ENCODE measurements at places on chromosomes 6 and 20. TPM values are rescaled to one million over a fixed set of nuclear protein-coding genes. Genes with fewer than 3 reads are reported as not detected.

DNA sequence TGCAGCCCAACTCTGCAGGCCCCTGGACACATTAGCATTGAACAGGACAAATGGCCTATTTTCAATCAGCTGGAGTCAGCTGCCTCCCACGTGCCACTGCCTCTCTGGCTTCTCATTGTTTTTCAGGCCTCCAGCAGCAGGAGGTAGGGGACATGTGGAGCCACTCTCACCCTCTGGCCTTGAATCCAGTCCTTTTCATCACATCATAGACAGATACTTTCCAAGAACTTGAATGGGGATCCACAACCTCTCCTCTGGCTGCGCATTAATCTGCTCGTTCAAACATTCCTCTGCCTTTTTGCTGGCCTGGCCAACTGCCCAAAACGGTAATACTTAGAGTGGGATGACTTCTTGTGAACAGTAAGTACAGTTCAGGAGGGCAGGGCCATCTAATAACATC, 592.3 kb downstream of the PKHD1 start:
- DNase-seq: no peak

DNA sequence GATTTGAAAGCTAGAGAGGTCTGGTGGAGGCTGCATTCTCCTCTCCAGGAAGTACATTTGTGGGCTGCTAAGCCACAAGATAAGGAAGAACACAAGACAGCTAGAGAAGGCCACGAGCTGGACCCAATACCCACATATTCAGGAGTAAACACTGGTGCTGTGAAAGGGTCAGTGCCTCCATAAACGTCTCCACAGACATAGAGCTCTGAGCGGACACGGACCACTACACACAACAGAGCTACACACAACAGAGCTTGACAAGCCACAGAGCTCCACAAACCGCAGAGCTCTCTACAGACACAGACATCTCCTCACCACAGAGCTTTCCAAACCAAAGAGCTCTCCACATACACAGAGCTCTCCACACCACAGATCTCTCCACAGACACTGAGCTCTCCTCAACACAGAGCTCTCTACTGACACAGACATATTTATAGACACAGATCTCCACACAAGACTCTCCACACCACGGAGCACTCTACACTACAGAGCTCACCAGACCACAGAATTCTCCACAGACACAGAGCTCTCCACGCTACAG, 51.9 kb downstream of the ERMARD start:
- DNase-seq: no peak

- DNase-seq: no peak
Measured at GRCh38 chr6:81075974-81076373, 676.5 kb downstream of the TENT5A start.

DNA sequence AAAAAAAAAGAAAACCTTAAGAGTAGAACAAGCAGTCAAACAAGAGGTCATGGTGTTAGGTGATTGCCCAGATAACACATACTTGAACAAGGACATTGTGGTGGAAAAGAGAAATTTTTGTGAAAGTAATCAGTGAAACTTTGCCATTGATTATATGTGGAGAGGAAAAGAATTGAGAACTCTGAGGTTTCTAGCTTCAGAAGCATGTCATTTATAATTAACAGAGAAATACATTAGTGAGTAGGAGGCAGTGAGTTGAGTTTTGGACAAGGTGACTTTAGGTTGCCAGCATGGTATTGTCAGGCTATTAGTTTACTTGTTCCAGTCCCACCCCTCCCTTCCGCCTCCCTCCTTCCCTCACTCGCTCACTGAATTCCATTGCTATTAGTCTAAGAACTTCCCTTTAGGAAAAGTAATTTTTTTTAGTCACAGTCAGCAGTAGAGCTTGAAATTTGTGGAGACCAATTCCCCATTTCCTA, 17.2 kb downstream of the TAB2 start:
- no peak for DNase-seq

DNA sequence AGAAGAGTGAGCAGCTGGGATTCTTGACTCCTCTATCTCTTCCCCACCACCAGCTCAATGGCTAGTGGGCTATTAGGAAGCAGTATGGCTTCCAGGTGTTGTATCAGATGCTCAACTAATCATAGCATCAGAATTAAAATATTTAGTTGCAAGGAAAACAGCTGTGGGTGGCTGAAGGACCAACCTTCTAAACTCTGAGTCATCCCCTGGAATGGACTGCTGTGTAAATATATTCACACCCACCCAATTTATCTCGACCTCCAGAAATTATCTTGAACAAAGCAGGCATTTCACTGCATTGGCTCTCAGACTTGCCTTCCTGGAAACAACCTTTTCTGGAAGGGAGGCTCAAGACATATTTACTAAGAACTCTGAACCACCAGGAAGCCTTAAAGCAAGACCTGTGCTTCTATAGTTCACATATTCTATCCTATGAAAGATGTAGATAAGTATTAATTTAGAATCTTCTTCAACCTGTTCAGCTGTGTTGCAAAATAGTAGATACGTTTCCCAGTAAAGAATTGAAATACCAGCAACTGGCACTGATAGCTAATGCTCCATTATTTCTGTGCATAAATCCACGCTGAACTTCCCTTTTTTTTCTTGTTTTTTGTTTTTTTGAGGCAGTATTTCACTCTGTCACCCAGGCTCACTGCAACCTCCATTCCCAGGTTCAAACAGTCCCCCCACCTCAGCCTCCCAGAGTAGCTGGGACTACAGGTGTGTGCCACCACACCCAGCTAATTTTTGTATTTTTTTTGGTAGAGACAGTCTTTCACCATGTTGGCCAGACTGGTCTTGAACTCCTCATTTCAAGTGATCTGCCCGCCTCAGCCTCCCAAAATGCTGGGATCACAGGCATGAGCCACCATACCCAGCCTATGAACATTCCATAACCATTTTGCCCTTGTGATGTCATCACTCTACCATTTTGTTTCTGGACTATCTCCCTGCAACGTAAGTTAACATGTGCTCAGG, 56.9 kb upstream of the CD2AP start:
- DNase-seq: no peak

DNA sequence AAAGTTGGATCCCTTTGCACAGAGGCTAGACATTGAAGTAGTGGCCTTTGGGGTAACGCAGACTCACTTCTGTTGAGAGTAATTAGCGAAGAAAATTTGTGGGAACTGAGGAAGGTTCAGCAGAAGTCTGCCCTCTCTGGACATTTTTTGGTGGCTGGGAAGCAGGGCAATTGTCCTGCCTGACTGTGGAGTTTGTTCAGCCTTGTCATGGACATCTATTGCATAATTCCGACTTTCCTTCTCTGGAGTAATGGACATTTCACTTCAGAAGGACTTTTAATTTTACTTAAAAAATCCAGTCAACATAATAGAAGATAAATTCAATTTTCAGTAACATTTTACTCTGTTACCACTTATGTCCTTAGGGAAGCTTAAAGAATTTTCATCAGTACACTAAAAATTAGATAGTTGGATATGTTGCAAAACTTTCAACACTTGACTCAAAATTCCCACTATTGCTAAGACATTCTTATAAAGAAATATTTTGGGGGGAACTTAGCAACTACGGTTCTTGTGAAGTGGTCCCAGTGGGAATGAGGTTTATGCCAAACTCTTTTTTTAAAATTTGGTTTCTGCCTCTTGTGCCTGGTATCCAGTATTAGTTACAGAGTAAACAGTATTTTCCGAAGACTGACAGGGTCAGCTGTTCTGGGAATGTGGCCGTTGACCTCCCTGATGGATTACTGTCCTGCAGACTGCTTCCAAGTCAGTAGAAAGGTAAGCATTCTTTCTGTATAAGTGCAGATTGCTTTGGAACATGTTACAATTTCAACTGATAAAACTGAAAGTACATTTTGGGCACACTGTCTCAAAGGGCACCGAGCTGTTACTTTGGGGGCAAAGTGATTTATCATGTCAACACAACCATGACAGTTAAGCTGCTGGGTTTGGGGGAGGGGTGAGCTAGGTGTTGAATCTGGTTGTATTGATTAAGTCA, 100.6 kb upstream of the MLIP start:
- DNase-seq: no peak

DNA sequence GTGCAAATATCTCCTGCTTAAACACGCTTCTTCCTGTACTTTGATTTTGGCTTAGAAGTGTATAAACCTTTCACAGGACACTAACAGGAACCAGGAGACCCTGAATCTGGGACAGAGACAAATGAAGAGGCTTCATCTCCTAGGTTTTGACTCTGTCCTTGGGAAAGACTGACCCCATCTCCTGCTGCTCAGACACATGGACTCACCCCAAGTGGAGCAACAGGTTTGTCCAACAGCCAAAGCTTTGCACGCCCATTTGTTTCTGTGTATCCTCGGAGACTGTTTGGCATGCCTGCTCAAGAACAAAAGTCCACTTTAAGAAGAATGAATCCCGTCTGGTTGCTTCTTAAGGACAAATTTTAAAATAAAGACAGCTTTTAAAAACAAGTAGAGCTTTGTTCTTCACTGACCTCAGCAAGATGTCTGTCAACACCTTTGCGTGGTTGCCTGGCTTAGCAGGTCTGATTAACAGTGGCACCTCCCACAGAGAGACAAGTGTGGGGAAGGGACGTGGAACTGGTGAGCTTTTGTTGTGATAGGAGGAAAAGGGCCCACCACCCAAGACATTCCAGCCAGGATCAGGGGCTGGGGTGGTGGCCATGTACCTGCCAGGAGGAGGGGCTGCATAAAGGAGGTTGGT, 202.6 kb downstream of the SOD2 start:
- DNase-seq: no peak

DNA sequence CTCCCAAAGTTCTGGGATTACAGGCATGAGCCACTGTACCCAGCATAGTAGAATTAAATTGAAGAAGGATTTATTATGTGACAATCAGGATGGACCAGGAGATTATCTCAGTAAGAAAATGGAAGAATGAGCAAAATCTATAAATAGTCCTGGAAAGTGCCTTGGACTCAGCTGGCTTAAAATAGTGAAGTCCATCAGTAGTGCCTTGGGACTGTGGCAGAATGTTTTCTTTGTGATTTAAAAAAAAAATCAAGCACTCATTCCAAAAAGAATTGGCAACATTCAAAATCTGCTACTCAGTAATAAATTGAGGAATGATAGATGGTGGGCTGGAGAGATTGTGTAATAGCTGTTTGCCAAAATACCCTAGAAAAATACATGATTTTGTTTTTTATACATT, 37.0 kb upstream of the MAS1 start:
- no peak for DNase-seq

GRCh38 chr6:43948527-43949485, 178.4 kb downstream of the MRPL14 start:
- DNase-seq: no peak

DNA sequence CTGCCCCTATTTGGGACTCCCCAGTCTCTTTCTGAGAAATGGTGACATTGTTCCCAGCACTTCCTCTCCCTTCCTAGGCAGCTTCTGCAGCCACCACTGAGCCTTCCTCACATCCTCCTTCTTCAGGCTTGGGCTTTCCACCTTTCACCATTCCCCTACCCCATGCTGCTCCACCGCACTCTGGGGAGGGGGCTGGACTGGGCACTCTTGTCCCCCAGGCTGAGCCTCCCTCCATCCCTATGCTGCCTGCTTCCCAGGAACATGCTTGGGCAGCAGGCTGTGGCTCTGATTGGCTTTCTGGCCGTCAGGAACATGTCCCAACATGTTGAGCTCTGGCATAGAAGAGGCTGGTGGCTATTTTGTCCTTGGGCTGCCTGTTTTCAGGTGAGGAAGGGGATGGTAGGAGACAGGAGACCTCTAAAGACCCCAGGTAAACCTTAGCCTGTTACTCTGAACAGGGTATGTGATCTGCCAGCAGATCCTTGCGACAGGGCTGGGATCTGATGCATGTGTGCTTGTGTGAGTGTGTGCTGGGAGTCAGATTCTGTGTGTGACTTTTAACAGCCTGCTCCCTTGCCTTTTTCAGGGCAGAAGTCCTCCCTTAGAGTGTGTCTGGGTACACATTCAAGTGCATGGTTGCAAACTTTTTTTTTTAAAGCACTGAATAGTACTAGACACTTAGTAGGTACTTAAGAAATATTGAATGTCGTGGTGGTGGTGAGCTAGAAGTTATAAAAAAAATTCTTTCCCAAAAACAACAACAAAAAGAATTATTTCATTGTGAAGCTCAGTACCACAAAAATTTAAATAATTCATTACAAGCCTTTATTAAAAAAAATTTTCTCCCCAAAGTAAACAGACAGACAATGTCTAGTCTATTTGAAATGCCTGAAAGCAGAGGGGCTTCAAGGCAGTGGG, 2.1 kb upstream of the CDKN1A start:
- DNase-seq: no peak

DNA sequence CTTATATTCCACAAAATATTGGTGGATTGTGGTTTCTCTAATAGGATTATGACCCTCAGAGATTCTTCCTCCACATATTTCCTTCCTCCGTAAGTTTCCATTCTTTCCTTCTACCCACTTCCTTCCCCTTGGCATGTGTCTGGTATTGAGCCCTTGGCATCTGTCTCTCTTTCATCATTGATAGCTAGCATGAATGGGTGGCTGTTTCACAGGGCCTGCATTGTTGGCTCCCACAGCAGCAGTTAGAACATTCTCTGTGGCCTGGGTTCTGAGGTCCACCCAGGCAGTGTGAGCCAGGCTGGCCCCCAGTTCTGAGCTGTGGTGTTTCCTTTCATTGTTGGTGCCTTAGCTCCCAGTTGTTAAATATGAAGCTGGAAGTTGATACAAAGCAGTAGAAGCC, 125.3 kb downstream of the ANKS1A start:
- DNase-seq: no peak

GRCh38 chr20:46936415-46937156, 41.9 kb downstream of the EYA2 start:
- no peak for DNase-seq

DNA sequence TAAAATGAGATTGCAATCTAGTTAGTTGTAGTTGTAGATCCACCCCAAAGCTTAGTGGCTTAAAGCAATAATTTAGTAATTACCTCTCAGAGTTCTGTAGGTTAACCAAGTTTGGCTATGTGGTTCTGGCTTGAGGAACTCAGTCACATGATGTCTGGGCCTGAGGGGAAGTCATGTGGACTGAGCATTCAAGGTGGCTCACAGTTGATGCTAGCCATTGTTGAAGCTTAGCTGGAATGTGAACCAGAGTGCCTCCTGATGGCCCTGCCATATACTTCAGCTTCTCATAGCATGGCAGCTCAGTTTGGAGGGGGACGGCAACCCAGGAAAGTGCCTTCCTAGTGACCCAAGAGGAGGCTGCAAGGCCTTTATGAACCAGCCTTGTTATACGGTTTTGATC, 263.2 kb upstream of the RNF217 start:
- DNase-seq: no peak

The MATN4 gene
- not detected for total RNA-seq

The HSPA1L gene
- 2.4 TPM for total RNA-seq

The MOG gene
- total RNA-seq: not detected

The PRR18 gene
- total RNA-seq: 0.93 TPM

The RSPO3 gene
- 0.36 TPM for total RNA-seq

The SLC26A8 gene
- not detected for total RNA-seq

The C6orf52 gene
- 4.8 TPM for total RNA-seq

The MCHR2 gene
- not detected for total RNA-seq

The KCTD20 gene
- total RNA-seq: 27.0 TPM
